ENCODE measurements at places on chromosomes 4 and X. TPM values are rescaled to one million over a fixed set of nuclear protein-coding genes. Genes with fewer than 3 reads are reported as not detected.

ADAMTS3 gene
- 1.7 TPM for total RNA-seq

DNA sequence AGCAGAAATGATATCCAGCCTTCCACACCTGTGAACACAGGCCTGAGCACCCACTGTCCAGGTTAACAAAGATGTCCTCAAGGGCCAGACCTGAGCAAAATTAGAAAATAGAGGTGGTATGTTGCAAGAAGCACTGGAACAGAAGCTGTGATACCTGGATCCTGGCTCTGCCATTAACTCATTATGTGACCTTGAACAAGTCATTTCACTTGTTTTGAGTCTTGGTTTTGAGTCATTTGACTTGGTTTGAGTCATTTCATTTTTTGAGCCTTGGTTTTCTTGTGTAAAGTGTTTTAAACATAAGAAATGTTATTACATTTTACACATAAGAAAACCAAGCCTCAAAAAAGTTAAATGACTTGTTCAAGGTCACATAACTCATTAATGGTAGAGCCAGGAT lies 2.9 kb upstream of the NWD2 start:
- DNase-seq: no peak

BEND2 gene
- total RNA-seq: not detected

GRCh38 chr4:120399826-120400225 lies 333.2 kb upstream of the MAD2L1 start:
- no peak for DNase-seq

TLR6 gene
- 1.5 TPM for total RNA-seq

DNA sequence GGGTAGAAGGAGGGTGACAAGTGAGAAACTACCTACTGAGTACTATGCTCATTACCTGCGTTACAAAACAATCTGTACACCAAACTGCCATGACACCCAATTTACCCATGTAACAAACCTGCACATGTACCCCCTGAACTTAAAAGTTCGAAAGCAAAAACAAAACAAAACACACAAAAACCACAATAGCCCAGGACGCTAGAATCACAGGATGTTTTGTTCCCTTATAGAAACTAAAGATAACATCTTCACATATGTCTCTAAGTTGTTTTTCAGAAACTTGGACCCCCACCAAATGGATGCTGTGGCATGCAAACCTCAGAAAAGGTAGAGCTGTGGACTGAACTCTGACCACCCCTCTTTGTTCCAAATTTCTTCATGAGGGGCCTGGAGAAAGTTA lies 25.2 kb upstream of the PNMA5 start:
- DNase-seq: no peak

DNA sequence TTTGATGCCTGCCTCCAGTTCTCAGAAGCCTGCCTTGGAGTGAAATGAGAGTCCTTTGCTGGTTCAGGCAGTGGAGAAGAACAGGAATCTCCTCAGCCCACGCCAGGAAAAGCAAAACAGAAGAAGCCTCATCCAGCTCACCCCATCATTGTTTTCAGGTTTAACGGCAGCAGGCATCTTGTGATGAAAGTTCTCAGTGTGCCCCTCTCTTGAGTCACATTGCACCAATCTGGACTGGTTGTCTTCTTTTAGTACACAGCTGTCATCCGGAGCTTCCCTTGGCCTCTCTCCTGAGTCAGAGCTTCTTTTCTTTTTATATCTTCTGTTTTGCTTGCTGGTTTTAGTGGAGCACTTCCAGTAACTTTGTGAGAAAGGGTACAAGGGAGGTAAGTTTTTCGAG lies 50.9 kb downstream of the TSPAN7 start:
- no peak for DNase-seq

GRCh38 chr4:160406263-160406825 lies 1303.5 kb downstream of the RAPGEF2 start:
- no peak for DNase-seq

MAP7D2 gene
- 1.6 TPM for total RNA-seq

- peak; percentile 48 for DNase-seq
Observed at GRCh38 chrX:48540028-48540375, 488 bp downstream of the TBC1D25 start.

- DNase-seq: no peak
Observed at GRCh38 chrX:85037114-85037513, 33.4 kb downstream of the APOOL start.

- DNase-seq: no peak
Observed at GRCh38 chr4:187362937-187363857, 632.4 kb upstream of the ZFP42 start.

DNA sequence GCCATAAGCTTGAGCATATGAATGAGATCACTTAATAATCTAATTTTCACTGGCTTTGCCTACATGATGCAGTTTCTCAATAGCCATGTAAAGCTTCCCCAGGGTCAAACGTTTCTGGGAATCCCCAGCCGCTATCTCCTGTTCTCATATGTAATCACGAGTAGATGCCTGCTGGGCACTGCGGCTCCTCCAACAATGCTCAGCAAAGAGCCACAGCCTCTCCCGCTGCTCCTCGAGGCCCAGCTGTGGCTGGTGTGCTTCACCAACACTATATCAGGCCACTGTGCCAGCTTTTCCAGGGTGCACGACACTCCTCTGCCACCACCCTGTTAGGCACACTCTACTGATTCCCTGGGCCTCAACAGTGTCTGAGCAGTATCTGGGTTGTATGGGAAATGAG lies 78.3 kb upstream of the RASGEF1B start:
- DNase-seq: no peak

GRCh38 chrX:152817078-152817764 lies 13.3 kb downstream of the CETN2 start:
- DNase-seq: no peak

GBA3 gene
- total RNA-seq: 306 TPM

- DNase-seq: no peak
Observed at GRCh38 chr4:109414938-109415337, 18.7 kb upstream of the SEC24B start.

RAPGEF2 gene
- 40.3 TPM for total RNA-seq

DNA sequence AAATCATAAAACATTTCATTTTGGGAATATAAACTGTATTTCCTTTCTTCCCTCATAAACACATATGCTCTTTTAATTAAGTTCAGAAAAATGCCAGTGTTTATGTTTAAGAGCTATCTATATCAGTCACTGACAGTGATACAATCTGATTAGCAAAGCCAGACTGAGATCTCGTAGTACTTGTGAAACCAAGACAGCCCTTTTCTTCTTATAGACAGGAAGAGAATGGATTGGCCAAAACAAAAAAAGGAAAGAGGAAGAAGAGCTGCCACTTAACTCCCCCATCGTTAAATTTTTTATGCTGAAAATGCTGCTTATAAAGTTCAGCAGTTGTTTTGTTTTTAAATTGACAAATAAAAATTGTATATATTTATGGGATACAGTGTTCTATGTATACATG lies 87.4 kb downstream of the PLAC1 start:
- DNase-seq: no peak

DCAF12L2 gene
- not detected for total RNA-seq

- no peak for DNase-seq
Observed at GRCh38 chr4:183360161-183360919, 38.1 kb upstream of the CLDN24 start.

GRCh38 chr4:165360985-165361670 lies 17.7 kb upstream of the CPE start:
- DNase-seq: no peak

TLR8 gene
- not detected for total RNA-seq

DDIT4L gene
- total RNA-seq: not detected

PNMA6A gene
- total RNA-seq: 0.88 TPM

DNA sequence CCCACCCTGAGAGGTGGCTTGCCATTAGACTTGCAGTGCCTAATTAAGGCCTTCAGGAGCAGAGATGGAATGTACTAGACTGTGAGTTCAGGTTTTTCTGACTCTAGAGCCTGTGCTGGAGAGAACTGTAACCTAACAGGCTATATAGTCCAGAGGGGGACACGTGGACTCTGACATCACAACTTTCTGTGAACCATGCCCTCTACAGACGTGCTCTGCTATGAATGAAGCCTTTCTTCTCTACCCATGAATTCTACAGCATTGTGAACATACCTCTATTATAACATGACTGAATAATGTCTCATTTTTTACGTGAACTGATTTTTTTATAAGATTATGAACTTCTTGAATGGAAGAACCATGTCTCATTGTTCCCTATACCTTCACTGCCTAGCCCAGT lies 68.8 kb downstream of the EVC2 start:
- DNase-seq: no peak

Data from Peyer's patch (tissue), 4 donors.